Mesothelial cell of epicardium (in vitro differentiated cells): ENCODE measurements at places on chromosomes 1 and 21. TPM values are rescaled to one million over a fixed set of nuclear protein-coding genes. Genes with fewer than 3 reads are reported as not detected.

LRRC38 gene
- total RNA-seq = not detected in 3 replicates

SMYD2 gene
- total RNA-seq = 34.8 to 35.8 TPM (median 35.3 TPM) in 3 replicates

NEGR1 gene
- 2.2 to 4.5 TPM (median 2.4 TPM) in 3 replicates for total RNA-seq

PROK1 gene
- 0.69 to 1.3 TPM (median 0.95 TPM) in 3 replicates for total RNA-seq

POU3F1 gene
- 0.16 to 0.45 TPM (median 0.29 TPM) in 3 replicates for total RNA-seq

TCHHL1 gene
- not detected in 3 replicates for total RNA-seq

DENND2D gene
- total RNA-seq = 4.1 to 4.8 TPM (median 4.7 TPM) in 3 replicates

LRRC71 gene
- 0.11 to 0.34 TPM (median 0.13 TPM) in 3 replicates for total RNA-seq

LYST gene
- 6.6 to 8.0 TPM (median 7.2 TPM) in 3 replicates for total RNA-seq

PRR9 gene
- total RNA-seq = not detected in 3 replicates

FMN2 gene
- 0.23 to 0.54 TPM (median 0.33 TPM) in 3 replicates for total RNA-seq

SLAMF9 gene
- not detected in 3 replicates for total RNA-seq

STYXL2 gene
- total RNA-seq = 0.16 to 0.18 TPM in 2 of 3 replicates, not detected in the other

UBAP2L gene
- 265 to 283 TPM (median 271 TPM) in 3 replicates for total RNA-seq

NBPF10 gene
- total RNA-seq = 6.3 to 7.0 TPM (median 6.4 TPM) in 3 replicates

FCGR1A gene
- total RNA-seq = not detected in 3 replicates

FALEC gene
- total RNA-seq = 1.2 to 1.9 TPM (median 1.7 TPM) in 3 replicates

AKNAD1 gene
- total RNA-seq = 0.27 TPM in 1 of 3 replicates, not detected in the others

SELL gene
- total RNA-seq = 1.4 to 2.5 TPM (median 2.4 TPM) in 3 replicates

HEYL gene
- 5.6 to 5.7 TPM (median 5.6 TPM) in 3 replicates for total RNA-seq

BRDT gene
- not detected in 3 replicates for total RNA-seq

SLAMF1 gene
- total RNA-seq = not detected in 3 replicates
